ENCODE measurements at places on chromosomes 1 and 21.

GRCh38 chr1:151803164-151803563 is 2.1 kb downstream of the LINGO4 start:
- DNase-seq = no peak

DNA sequence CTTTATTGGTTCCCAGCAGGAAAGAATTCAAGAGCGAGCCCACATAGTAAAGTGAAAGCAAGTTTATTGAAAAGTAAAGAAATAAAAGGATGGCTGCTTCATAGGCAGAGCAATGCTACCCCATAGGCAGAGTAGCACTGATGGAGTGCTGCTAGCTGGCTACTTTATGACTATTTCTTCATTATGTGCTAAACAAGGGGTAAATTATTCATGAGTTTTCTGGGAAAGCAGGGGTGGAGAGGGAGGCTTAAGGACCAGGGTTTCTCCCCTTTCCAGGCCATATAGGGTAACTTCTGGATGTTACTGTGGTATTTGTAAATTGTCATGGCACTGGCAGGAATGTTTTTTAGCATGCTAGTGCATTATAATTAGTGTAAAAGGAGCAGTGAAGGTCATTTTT is 1271.4 kb downstream of the KCNT2 start:
- DNase-seq = no peak

- DNase-seq = no peak
Observed at GRCh38 chr1:205480349-205480985, 24.0 kb upstream of the CDK18 start.

DNA sequence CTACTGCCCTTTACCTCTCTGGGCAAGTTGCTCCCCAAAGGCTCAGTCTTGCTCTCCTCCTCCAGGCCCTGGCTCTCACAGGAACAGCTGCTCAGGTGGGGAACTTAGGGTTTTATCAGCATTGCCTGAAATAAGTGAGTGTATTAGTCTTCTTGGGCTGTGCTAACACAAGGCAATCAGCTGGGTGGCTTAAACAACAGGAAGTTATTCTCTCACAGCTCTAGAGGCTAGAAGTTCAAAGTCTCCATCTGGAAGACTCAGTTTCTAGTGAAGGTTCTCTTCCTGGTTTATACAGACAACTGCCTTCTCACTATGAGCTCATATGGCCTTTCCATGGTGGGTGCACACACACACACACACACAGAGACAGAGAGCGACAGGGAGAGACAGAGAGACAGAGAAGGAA is 2.8 kb upstream of the CD1C start:
- no peak for DNase-seq

GRCh38 chr1:24180676-24181075 is 6.4 kb downstream of the IFNLR1 start:
- DNase-seq = no peak

DNA sequence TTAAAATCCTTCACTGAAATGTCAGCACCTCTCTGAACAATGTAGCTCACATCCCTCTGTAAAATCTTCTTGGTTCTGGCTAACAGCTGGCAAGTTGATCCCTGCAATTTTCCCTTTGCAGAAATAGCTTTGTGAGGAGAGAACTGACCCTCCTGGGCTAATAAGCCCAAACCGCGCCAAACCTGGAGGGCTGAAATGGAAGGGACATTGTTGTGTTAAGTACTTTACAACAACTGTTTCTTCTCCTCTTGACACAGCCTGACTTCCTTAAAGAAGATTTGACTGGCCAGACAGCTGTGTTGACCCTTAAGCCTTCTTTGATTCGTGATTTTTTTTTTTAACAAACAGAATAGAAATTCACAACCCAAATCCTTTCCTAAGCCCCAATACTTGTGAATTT is 5.7 kb downstream of the LMX1A start:
- DNase-seq = no peak

DNA sequence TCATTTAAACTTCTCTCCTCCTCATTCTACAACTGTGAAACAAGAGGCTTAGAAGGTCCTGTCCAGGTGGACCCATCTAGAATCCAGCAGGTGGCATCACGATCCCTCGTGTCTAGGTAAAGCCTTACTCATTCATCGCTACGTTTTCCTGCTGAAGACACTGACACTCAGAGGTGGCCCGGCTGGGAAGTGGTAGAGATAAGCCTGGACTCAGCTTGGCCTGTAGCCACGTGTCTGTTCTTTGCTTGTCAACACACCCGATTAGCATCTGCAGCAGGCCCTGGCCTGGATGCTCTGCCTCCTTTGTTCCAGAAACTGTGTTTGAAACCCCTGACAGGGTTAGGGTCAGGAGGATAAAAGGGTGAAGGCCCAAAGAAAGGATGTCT is 43.4 kb downstream of the PARP1 start:
- DNase-seq = no peak

- no peak for DNase-seq
Observed at GRCh38 chr1:116153692-116154031, 42.5 kb downstream of the MAB21L3 start.

DNA sequence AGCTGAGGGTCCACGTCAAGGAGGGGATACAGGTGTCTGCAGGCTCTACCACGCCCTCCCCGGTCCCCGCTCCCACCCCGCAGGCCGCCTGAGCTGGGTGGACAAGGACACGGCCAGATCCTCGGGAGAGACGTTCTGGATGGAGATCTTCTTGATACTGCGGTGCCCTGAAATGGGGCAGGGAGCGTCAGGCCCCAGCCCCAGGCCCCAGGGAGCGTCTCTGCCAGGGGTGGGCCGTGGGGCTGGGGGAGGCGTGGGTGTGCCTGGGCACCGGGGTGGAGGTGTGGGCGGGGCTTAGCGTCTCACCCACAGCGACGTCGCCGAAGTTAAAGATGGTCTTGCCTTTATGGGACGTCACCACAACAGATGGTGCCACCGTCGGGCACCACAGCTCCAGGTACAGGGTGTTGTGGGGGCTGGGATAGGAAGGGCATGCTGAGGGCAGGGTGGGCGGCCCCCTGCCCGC is 7.3 kb upstream of the TMEM52 start:
- DNase-seq = no peak

DNA sequence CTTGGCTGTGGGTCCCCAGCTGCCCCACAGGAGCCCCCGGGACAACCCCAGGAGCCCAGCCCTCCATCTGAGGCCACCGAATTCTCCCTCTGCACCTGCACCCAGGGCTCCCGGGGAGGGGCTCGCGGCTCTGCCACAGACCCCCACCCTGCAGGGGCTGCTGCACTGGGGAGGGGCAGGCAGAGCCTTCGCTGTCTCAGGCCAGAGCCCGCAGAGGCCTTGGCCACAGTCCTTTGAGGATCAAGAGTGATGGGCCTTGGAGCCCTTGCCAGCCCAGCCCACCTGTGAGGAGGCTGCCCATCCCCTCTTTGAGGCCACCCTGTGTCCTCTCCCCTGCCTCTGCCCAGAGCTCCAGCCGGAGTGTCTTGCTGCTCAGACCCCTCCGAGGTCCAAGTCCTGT is 6.5 kb downstream of the PERM1 start:
- peak; percentile 80 for DNase-seq

GRCh38 chr1:218383051-218383450 is 37.9 kb downstream of the TGFB2 start:
- no peak for DNase-seq

- DNase-seq = no peak
Observed at GRCh38 chr1:116972674-116973030, 28.9 kb upstream of the CD101 start.

DNA sequence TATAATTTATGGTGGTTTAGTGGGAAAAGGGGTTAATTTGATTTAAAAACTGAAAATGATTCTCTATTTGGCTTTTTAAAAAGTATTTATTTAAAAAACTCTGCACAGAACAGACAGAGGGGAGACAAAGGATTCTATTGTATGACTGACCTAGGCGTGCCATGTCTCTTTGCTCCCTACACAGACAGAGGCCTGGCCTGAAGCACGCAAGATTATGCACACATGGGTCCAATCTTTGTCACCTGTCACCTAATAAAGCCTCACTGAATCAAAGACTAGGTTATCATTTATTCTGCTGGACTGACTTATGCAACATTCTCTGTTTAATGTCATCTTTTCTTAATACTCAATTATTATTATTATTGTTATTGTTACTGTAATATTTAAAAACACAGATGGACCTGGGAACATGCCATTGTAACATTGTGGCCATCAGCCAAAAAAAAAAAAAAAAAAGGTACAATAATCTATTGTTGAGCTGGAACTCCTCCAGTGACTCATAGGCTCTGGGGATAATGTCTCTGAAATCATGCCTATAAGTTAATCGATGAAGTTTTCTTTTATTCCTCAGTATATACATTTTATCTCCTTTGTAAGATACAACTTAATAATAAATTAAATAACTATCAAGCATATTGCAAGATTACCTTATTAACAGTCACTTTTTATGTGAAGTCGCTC is 112.1 kb downstream of the RUNX1 start:
- no peak for DNase-seq

DNA sequence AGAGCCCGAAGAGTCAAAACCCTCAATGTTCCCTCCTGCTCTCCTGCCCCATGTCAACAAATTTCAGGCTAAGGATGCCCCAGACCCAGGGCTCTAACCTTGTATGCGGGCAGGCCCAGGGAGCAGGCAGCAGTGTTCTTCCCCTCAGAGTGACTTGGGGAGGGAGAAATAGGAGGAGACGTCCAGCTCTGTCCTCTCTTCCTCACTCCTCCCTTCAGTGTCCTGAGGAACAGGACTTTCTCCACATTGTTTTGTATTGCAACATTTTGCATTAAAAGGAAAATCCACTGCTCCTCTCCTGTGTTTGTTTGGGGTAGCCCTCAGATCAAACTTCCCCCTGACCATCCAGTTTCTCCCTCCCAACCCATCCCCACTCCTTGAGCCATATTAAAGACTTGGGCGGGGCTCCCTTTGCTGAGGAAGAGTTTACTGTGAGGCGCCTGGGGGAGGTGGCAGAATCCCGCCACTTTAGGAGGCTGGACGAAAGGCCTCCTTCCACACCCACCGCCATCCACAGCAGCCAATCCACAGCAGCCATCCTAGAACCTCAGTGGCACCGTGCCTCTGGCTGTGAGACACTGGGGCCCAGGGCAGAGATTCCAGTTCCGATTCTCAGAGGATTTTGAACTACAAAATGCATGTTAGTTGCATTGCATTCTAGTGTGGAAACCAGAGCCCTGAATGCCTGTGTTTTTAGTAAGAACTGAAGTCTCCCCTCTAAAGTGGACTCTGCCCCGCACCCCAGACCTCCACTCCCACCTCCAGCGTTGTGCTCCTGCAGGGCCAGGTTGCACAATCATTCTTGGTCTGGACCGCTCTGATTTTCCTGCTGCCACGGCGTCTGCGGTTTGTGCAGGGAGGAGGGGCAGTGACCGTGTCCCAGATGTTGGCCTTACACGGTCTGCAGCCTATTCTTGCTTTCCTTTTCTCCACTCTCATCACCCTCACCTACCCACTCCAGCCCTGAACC is 3.0 kb downstream of the OLFML3 start:
- no peak for DNase-seq

GRCh38 chr21:26684889-26685288 is 111.8 kb upstream of the CYYR1 start:
- no peak for DNase-seq

- no peak for DNase-seq
Observed at GRCh38 chr1:23456226-23456625, 27.8 kb downstream of the ASAP3 start.

- no peak for DNase-seq
Observed at GRCh38 chr21:25625036-25625435, 14.0 kb upstream of the JAM2 start.

- no peak for DNase-seq
Observed at GRCh38 chr1:59039551-59039950, 255.7 kb upstream of the JUN start.

- DNase-seq = no peak
Observed at GRCh38 chr1:223462047-223462630, 68.9 kb downstream of the CCDC185 start.

DNA sequence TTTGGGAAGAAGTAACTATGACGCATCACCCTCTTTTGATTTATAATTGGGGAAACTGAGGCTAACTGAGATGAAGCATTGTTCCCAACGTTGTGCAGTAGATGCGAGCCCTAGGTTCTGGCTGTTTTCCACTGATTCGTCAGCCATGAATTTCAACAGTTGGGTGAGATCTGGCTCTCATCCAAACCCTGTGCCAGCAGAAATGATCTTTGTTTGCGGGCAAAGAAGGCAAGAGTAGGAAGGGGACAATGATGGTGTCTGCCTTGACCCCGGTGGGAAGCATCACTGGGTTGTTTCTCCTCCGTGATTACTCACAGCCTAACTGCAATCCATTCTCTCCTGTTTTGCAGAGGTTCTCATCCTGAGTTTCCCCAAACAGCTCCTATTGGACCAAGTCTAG is 142.3 kb downstream of the MIS18A start:
- DNase-seq = no peak

GRCh38 chr21:31732597-31733550 is 956 bp upstream of the SCAF4 start:
- no peak for DNase-seq

DNA sequence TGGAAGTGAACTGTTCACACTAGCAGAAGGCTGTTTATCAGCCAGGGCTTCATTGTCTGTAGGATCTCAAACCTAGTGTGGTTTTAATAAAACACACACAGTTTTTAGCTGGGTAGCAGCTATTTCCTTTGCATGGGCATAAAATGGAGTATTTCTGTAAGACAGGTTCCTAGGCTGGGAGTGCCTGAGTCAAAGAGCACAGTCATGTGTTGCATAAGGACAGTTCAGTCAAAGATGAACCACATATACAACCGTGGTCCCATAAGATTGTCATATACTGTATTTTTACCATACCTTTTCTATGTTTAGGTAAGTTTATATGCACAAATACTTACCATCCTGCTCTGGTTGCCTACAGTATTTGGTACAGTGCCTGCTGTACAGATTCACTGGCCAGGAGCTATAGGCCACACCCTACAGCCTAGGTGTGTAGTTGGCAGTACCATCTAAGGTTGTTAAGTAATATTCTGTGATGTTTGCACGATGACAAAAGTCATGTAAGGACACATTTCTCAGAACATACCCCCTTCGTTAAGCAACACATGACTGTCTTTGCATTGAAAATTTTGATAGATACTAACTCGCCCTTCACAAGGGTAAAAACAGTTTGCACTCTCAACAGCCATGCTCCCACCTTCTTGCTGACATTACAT is 17.2 kb downstream of the LGALS8 start:
- DNase-seq = no peak

DNA sequence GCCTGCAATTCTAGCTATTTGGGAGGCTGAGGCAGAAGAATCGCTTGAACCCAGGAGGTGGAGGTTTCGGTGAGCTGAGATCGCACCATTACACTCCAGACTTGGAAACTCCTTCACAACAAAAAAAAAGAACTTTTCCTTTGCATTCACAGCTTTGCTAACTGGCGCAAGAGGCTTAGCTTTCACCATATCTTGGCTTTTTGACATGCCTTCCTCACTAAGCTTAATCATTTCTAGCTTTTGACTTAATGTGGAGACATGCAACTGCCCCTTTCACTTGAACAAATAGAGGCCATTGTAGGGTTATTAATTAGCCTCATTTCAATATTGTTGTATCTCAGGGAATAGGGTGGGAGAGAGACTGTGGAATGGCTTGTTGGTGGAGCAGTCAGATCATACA is 8.7 kb downstream of the KPNA6 start:
- no peak for DNase-seq

GRCh38 chr1:233097546-233097945 is 147.1 kb downstream of the NTPCR start:
- no peak for DNase-seq
